Fibroblast of skin of left biceps (primary cell): ENCODE measurements at places on chromosomes 6 and 20.

DNA sequence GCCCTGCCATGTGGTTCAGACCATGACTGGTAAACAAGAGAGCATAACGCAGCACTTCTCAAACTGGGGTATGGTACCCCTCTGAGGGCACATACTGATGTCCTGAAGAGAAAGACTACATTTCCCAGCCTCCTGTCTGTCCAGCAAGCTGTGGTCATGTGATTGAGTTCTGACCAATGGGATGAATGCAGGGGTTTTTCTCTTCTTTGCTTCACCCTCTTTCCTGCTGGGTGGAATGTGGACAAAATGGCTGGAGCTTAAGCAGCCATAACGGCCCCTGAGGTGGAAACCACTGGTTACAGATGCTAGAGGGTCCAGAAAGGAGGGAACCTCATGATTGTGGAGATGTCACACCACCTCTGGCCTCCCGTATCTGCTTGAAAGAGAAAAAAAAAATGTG, 19.4 kb upstream of the KCNB1 start:
- no peak for DNase-seq

- DNase-seq: no peak
Measured at GRCh38 chr6:30171677-30172471, 8.5 kb downstream of the TRIM15 start.

GRCh38 chr20:11047559-11047958, 373.8 kb upstream of the JAG1 start:
- DNase-seq: no peak

GRCh38 chr20:640674-641515, 12.1 kb downstream of the SRXN1 start:
- no peak for DNase-seq

DNA sequence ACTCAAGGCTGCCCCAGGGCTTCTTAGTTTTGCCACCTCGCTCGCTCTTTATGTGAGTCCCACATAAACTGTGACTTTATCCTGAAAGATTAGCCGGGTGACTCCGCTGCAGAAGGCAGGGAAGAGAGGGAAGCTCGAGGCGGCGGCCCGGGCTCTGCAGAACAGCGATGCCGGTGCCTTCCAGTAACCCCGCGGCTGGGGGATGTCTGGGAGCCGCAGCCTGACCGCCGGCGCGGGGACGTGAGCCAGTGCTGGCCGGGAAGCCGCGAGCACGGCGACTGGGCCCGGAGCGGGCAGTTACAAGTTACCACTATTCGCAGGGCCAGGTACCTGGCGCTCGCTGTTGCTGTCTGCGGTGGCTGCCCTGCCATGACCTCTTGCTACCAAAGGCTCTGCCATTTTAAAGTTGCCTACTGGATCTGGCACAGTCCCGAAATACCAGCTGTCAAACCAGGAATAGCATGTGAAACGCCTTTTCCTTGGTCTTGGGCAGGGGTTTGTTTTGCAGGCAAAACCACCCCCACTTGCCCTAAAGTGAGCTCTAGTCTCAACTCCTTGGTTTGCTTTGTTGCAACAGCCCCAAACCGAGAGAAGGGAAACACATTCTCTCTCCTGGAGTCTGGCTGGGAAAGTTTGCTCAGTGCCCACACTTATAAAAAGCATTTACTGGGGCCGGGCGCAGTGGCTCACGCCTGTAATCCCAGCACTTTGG, 124.0 kb upstream of the SLC2A12 start:
- no peak for DNase-seq

DNA sequence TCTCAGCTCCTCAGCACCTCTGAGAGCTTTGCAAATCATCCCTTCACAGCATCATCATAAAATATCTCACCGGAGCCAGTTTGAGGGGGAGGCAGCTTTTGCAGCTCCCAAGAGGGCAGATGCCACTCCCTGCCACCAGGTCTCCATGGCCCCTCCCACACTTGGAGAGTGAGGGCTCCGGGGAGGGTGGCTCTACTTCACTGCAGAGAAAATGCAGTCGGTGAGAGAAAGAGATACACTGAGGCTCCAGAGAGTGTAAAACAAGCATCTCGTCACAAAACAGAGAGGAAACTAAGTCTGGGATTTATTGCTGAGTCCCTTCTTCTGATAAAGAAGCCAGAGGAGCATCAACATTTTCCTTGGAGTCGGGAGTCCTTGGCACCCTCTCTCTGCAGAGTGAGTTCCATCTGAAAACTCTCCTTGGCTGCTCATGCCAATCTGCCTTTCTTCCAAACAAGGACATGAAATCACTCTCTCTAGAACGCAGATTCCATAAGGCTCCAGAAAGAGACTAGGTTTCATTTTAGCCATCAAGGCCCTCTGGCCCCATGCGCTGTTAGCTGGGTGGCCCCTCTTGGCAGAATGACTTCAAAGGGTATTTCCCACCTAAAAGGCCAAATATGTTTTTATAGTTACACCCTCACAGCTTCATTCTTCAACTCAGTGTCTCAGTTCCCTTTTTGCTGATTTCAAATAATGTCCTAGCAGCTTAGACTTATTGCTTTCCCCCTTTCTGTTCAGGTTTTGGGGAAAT, 70.6 kb upstream of the F13A1 start:
- DNase-seq: no peak

- DNase-seq: no peak
Measured at GRCh38 chr6:108665495-108666196, 104.9 kb downstream of the FOXO3 start.

DNA sequence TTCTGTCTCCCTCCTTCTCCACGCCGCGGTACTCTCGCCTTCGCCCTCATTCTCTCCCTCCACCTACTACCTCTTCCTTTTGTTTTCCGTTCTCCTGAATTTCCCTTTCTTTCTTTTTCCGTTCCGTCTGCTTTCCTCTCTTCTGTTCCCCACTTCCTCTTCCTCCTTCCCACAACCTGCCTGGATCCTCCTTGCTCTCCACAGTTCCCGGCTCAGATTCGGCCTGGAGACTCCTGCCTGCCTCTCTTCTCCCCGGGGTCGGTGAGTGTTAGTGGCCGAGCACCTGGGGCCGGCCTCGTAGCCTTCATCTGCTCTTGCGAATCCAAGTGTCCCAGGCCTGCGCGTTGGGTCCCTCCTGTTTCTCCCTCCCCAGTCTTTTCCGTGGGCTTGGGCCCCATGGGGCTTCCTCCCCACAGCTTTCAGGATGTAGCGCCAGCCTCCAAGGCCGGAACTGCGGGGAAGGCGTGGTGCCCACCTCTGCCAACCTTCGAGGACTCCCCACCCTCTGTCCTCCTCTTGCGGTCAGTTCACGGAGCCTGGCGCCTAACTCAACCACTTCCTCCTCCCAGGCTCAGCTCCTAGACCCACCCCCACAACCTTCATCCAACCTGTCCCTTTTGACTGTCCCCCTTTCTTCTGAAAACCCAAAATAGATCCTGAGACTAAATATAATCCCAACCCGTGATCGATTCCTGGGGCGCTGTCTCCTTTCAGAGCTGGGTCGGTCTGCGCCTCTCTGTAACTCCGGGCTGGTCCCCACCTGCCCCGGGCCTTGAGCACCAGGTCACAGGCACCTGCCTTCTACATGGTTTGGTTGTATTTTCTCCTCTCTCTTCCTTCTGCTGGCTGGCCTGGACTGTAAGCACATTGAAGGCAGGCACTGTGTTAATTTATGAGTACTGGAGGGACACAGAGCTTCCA, 6.8 kb downstream of the NRN1 start:
- DNase-seq: no peak

- no peak for DNase-seq
Measured at GRCh38 chr20:21614980-21615379, 90.5 kb upstream of the PAX1 start.

- DNase-seq: no peak
Measured at GRCh38 chr6:147132889-147133288, 71.3 kb upstream of the STXBP5 start.

- no peak for DNase-seq
Measured at GRCh38 chr6:89200706-89201215, 16.4 kb downstream of the GABRR1 start.

DNA sequence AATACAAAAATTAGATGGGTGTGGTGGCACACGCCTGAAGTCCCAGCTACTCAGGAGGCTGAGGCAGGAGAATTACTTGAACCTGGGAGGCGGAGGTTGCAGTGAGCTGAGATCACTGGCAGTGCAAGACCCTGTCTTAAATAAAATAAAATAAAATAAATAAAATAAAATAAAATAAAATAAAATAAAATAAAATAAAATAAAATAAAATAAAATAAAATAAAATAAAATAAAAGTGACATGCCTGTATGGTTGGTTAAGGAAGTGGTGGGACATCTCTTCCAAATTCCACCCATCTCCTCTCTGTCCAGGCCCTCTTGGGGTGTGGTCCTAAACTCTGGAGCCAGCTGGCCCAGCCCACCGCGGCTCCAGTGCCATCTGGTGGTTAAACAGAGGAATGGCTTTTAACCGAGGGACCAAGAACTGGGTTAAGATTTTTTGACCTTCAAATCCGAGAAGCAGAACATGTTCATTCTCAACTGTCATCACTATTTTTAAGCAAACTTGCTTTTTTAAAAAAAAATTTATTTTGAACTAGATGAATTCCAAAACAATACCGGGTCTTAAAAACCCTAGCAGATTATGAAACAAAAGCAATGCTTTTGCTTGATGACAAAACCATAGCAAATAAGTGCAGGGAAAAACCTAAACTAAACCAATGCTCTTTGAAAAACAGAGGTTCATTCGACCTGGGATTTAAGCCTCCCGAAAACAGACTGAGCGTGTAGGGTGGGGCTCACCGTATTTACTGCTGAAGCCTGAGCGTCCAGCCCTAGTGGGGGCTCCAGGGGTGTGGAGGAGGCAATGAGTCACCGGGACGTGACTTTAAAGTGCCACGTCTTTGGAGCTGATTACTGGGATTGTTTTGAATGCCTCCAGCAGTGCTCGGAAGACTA, 68.8 kb downstream of the CDC5L start:
- no peak for DNase-seq

DNA sequence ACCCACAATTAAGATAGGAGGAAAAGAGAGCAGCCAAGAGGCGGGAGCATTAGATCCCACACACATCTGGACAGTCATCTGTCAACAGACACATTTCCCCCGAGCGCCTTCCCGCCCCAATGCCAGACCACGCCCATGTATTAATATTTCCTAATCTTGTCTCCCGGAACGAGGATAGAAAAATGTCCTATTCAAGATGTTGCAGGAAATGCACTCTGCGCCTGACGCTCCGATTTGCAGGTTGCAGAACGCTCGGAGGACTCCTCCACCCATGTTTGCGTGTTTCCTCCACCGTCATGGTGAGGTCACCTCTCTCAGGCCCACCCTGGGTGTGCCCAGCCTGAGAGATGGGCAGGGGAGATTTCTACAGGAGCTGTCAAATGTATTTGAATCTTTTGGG, 215.2 kb downstream of the TAF4 start:
- DNase-seq: no peak
